ENCODE measurements at places on chromosomes 3 and 15.

DNA sequence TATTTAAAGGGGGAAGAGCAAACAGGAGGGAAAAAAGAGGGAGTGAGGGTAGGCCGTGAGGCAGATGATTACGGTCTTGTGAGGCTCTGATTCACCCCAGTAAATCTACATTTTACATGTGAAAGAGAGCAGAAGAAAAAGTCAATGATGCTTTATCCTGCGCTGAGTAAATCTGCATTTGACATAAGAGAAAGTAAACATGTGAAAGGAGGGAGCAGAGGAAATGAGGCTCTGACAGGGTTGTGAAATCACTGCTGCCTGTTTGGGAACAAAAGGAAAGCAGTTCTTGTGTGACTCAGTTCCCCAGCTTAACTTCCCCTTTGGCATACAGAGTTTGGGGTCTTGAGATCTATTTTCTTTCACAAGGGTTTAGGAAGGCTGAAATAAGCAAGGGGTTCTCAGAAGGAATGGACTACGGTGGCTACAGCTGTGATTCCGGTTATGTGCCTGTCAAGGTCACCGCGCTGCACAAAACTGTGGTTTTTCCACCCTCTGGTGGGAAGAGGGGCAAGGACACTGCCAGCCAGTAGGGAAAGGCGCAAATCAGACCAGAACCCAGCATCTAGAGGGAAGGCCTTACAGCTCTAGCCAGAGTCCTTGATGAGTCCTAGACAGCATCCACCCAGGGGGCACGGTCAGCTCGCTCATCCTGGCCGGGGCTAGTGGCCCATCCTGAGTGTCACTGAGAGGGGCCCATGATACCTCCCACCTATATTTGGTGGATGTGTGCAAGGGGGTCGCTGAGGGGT lies 18.9 kb upstream of the HCN4 start:
- DNase-seq: no peak

GRCh38 chr3:25091934-25092333 lies 336.1 kb upstream of the RARB start:
- no peak for DNase-seq

DNA sequence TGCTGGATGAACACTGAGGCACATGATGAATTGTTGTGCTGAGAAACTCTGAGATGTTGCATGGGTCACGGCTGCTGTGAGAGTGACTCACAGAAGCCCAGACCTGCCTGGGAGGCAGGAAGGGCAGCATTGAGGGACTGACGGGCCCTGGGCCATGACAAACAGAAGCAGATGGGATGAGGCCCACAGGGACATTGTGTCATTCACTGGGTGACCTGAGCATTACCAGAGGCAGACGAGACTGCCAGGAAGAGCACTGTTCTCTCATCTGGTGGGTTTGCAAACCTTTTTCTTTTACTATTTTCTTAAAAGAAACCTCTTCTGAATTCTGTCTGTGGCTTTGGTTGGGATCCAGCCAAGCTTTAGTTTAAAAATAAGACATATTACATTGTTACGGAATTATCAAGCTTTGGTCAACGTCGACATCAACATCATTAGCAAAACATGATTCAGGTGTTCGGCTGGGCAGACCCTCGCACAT lies 67.8 kb downstream of the BDH1 start:
- peak; percentile 73 for DNase-seq

DNA sequence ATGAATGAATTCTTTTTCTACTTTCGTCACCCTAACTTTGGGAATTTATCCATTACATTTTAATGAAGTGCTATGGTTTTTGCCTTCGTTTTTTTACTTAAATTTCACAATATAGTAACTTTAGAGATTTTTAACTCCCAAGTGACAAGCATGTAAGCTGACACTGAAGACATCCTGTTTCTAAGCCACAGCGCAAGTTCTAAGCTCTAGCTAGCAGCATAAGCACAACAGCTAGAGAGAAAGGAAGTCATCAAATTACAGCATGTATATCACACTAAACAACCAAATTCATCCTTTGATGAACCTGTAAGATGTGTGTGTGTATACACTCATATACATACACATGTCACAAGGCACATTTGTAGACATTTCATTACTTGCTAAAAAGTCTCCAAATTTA lies 119.3 kb downstream of the P3H2 start:
- DNase-seq: no peak

GRCh38 chr3:54888162-54888561 lies 39.7 kb downstream of the LRTM1 start:
- DNase-seq: no peak
